Occipital lobe (tissue), 3 donors: ENCODE measurements at places on chromosomes 3 and 15. TPM values are rescaled to one million over a fixed set of nuclear protein-coding genes. Genes with fewer than 3 reads are reported as not detected.

The NPRL2 gene
- 19.0 TPM for total RNA-seq

The AP3B2 gene
- total RNA-seq: 52.9 TPM

The CAMP gene
- total RNA-seq: not detected

The IL17RB gene
- 2.2 TPM for total RNA-seq

The AADAC gene
- not detected for total RNA-seq

The VWA5B2 gene
- total RNA-seq: 0.31 TPM

The C3orf22 gene
- not detected for total RNA-seq

The WDR93 gene
- total RNA-seq: 0.31 TPM

The PLA2G4E gene
- total RNA-seq: not detected

The KATNBL1 gene
- total RNA-seq: 117 TPM

The SERPINI1 gene
- 123 TPM for total RNA-seq

The ZDHHC3 gene
- total RNA-seq: 41.8 TPM

The PCNP gene
- total RNA-seq: 130 TPM

The DAZL gene
- total RNA-seq: not detected

The GOLGA6C gene
- not detected for total RNA-seq

The PLSCR2 gene
- not detected for total RNA-seq

The NTRK3 gene
- total RNA-seq: 52.3 TPM

The MEF2A gene
- 46.5 TPM for total RNA-seq

The TRH gene
- 1.1 TPM for total RNA-seq

The SCAANT1 gene
- not detected for total RNA-seq

The HLTF gene
- 115 TPM for total RNA-seq

The PRRT3 gene
- total RNA-seq: 4.1 TPM

The IL5RA gene
- 0.78 TPM for total RNA-seq

The COL6A6 gene
- 0.31 TPM for total RNA-seq

The DYNLT2B gene
- total RNA-seq: 33.8 TPM

The POLQ gene
- 1.7 TPM for total RNA-seq

The C3orf20 gene
- 0.16 TPM for total RNA-seq

The INAFM2 gene
- 14.8 TPM for total RNA-seq

The LINGO1 gene
- total RNA-seq: 45.7 TPM

The SLC28A1 gene
- total RNA-seq: not detected

The PDIA5 gene
- total RNA-seq: 3.1 TPM

The RCN2 gene
- 68.0 TPM for total RNA-seq

The LIPH gene
- not detected for total RNA-seq

The ACTL6A gene
- total RNA-seq: 25.0 TPM

The GP5 gene
- total RNA-seq: not detected

The CHRNA7 gene
- 4.4 TPM for total RNA-seq

The GP9 gene
- total RNA-seq: not detected

The GPR171 gene
- not detected for total RNA-seq

The GHSR gene
- total RNA-seq: not detected

The FBXL2 gene
- 70.8 TPM for total RNA-seq

The TOPAZ1 gene
- 0.16 TPM for total RNA-seq

The EXOG gene
- total RNA-seq: 18.9 TPM

The IL17RD gene
- 38.1 TPM for total RNA-seq

The MESP1 gene
- total RNA-seq: 1.6 TPM

The COL8A1 gene
- 0.62 TPM for total RNA-seq

The GNAT1 gene
- not detected for total RNA-seq

The ROPN1 gene
- total RNA-seq: 0.16 TPM

The CCR2 gene
- total RNA-seq: 0.31 TPM

The SCN5A gene
- 0.16 TPM for total RNA-seq

The ATP1B3 gene
- total RNA-seq: 40.7 TPM

The TGM4 gene
- total RNA-seq: not detected

The TMOD3 gene
- 81.7 TPM for total RNA-seq

The RBM6 gene
- total RNA-seq: 83.3 TPM

The FBXL22 gene
- total RNA-seq: 0.47 TPM

The KBTBD8 gene
- 26.8 TPM for total RNA-seq

The UBP1 gene
- total RNA-seq: 81.9 TPM

The RTP3 gene
- not detected for total RNA-seq

The NR2E3 gene
- total RNA-seq: 0.16 TPM
